ENCODE measurements at places on chromosomes 7 and 10.

- DNase-seq = no peak
Measured at GRCh38 chr10:86498598-86498997, 23.0 kb downstream of the WAPL start.

DNA sequence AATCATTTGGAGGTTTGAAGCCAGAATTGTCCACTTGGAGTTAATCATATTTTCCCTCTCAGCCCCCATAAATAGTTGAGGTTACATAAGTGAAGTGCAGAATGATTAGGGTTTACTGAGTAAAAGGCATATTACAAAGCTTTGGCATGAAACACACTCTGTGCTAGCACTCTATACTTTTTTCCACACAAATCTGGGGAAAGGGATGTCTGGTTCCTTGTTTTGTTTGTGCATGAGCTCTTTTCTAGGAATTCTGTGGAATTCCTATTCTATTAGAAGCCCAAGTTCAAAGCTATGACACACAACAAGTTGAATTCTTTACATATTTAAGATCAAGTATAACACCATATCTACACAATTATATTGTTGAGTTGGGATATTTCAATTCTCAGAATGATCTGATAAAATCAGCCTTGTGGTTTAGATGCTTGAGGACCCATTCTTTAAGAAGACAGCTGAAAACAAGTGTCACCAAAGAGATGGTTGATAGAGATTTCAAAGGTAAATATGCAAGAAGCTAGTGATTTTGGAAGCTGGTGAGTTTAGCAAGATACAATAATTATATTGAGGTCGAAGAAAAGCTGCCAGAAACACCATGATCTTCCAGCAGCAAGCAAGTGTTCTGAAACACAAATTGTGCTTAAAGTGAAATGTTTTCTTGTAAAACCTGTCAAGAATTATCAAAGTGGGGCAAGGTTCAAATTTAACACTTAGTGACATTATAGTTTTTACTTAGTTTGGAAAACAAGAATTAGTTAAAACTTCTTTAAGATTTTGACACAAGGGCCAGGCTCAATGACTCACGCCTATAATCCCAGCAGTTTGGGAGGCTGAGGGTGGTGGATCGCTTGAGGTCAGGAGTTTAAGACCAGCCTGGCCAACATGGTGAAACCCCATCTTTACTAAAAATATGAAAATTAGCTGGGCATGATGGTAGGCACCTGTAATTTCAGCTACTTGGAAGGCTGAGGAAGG lies 122.6 kb downstream of the INHBA start:
- no peak for DNase-seq

DNA sequence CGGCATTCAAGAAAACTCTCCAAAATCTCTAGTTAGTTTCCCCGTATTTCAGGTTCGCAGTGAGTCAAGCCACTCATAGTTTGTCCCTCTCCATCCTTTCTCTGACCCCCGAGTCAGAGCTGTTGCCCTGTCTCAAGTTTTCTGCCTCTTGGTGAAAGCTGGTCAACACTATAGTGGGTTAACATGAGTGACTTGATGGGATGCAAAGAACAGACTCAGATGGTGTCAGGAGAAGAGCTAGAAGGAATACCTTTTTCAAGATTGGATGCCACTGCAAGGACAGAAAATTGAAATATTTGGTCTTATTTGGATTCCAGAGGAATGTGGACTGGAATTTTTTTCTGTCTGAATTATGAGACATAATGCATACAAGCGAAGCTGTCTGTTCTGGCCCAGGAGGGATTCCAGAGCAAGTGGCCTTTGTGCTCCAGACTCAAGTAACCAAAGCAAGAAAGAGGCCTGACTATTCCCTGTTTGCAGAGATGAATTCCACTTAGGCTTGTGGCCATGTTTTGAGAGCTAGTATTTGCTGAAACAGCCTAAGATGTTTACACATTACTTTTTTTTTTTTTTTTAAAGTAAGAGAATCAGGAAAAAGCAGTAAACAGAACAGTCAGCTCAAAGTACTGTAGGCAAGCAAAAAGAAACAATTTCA lies 67.4 kb downstream of the VWC2 start:
- no peak for DNase-seq

DNA sequence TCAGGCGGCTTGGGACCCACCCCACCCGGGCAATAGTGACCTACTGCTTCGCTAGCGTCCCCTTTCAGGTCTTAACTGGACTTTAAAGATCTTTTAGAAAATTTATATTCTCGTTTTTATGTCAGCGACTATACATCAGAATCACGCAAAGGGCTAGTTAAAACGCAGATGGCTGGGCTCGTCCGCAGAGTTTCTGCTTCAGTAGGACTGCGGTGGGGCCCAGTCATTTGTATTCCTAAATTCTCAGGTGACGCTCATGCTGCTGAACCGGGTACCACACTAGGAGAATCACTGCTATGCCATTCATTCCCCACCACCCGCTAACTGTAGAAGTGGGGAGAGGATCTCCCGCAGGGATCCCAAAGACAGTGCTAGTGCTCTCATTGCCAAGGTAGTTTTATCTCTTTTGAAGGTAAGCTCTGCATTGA lies 12.0 kb upstream of the SP8 start:
- no peak for DNase-seq

DNA sequence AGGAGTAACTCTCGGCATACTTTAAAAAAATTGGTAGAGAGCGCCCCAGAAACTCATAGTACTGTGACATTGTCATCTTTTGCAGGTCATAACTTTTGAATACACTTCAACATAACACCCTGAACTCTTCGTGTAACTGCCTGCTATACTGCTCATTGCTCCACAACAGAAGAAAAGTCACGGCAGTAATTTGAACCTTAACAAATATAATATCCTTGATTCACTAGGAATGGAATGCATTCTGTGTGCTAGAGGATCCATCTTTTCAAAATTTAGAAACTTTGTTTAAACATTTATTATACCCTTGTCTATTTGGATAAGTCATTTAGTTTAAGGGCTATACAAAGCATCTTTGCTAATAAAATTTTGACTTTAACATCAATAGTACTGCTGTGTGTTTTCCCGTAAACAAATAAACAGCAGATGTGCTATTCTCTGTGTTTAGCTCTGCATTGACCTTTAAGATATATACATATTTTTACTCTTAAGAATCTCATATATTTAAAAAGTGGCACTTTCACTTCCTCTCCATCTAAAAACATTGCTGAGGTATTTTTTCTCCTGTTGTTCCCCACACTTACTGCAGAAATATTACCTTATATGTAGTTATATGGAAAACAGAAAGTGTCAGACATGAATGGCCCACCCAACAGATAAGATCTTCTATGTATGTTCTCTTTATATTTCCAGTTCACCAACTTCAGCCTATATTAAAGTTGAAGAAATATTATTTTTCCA lies 217.6 kb upstream of the TMEM229A start:
- DNase-seq = no peak

GRCh38 chr10:11604865-11605650 lies 6.4 kb downstream of the USP6NL start:
- no peak for DNase-seq

GRCh38 chr7:36602934-36603887 lies 121.1 kb downstream of the AOAH start:
- DNase-seq = no peak

- no peak for DNase-seq
Measured at GRCh38 chr7:98727146-98727709, 110.1 kb downstream of the NPTX2 start.

GRCh38 chr10:35907548-35907947 lies 265.5 kb upstream of the FZD8 start:
- no peak for DNase-seq

- DNase-seq = no peak
Measured at GRCh38 chr7:127620406-127621233, 2.7 kb upstream of the PAX4 start.

- no peak for DNase-seq
Measured at GRCh38 chr10:86872757-86873156, 84.7 kb downstream of the MMRN2 start.

DNA sequence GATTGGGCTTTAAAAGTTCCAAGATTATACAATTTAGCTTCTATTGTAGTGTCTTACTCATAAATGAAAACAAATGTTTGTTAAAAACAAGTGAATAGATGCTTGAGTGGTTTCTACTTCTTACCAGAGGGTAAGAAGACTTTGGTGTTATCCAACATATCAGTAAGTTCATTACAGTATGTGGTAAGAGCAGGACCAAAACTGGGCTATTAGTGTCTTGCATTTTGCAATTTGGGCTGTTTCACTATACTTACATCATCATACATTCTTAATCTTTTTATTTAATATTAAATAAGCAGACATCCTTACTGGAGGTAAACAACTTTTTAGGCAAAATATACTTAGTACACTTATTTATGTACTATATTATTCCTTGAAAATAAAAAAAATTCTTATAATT lies 248.4 kb upstream of the HGF start:
- no peak for DNase-seq

DNA sequence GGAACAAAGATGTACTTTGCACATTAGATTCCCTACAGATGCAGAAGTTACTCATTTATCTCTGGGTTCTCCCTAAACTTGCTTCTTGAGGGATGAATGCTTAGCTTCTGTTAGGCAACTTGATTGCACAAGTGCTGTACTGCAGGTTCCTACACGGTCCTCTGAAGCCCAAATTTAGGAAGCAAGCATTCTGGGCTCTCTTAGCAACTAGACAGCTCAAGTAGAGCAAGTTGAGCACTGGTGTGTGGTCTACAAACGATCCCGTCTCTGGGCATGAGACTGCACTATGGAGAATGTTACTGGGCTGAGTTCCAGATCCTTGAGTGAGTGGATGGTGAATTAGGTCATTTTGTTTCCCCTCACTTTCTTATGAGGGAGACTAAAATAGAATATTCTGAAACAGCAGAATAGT lies 14.3 kb downstream of the SEMA3D start:
- no peak for DNase-seq

GRCh38 chr7:87380905-87381304 lies 35.4 kb downstream of the CROT start:
- DNase-seq = no peak

- DNase-seq = no peak
Measured at GRCh38 chr7:28759475-28759971, 198.6 kb downstream of the TRIL start.
